ENCODE measurements at places on chromosomes 6 and 20. TPM values are rescaled to one million over a fixed set of nuclear protein-coding genes. Genes with fewer than 3 reads are reported as not detected.

FOXA2 gene
- polyA plus RNA-seq, result 0.03 TPM

MCM8 gene
- 17.3 TPM for polyA plus RNA-seq

LY6G6D gene
- polyA plus RNA-seq, result not detected

GTF2H4 gene
- 50.5 TPM for polyA plus RNA-seq

ADGRF5 gene
- polyA plus RNA-seq, result 24.4 TPM

RFX6 gene
- 0.10 TPM for polyA plus RNA-seq

FAM83C gene
- 0.05 TPM for polyA plus RNA-seq

Measured in renal pelvis (tissue), 12 donors.